ENCODE measurements at places on chromosomes 1 and 21. TPM values are rescaled to one million over a fixed set of nuclear protein-coding genes. Genes with fewer than 3 reads are reported as not detected.

The FCRL4 gene
- total RNA-seq, result not detected

The AADACL3 gene
- not detected for total RNA-seq

The ALPL gene
- 11.1 TPM for total RNA-seq

The TRIM67 gene
- not detected for total RNA-seq

The CD52 gene
- total RNA-seq, result 16.1 TPM

The CENPS gene
- total RNA-seq, result 7.8 TPM

The HLX gene
- 22.1 TPM for total RNA-seq

The REN gene
- not detected for total RNA-seq

The PIGR gene
- 0.33 TPM for total RNA-seq

The ZYG11A gene
- total RNA-seq, result 0.05 TPM

The SFPQ gene
- 170 TPM for total RNA-seq

The CYYR1 gene
- 18.1 TPM for total RNA-seq

The FNDC5 gene
- total RNA-seq, result 5.0 TPM

The OR10R2 gene
- not detected for total RNA-seq

The SPRR4 gene
- total RNA-seq, result not detected

The LEMD1 gene
- not detected for total RNA-seq

The SHISA4 gene
- 33.7 TPM for total RNA-seq

The S100B gene
- total RNA-seq, result 4.2 TPM

The AMIGO1 gene
- total RNA-seq, result 3.6 TPM

The TSSK3 gene
- total RNA-seq, result 2.6 TPM

The CHRNB2 gene
- not detected for total RNA-seq

The CD2 gene
- 2.3 TPM for total RNA-seq

The PRCC gene
- total RNA-seq, result 48.6 TPM

Measured in posterior vena cava (tissue), 2 donors.